B cell (primary cell): ENCODE measurements at places on chromosomes 7 and 10. TPM values are rescaled to one million over a fixed set of nuclear protein-coding genes. Genes with fewer than 3 reads are reported as not detected.

Gene DKK1
- polyA plus RNA-seq: 0.39 TPM in 1 of 2 replicates, not detected in the other

Gene FRMD4A
- polyA plus RNA-seq: 0.22 and 0.76 TPM in 2 replicates

Gene CYP3A5
- not detected in 2 replicates for polyA plus RNA-seq

Gene ASB15
- not detected in 2 replicates for polyA plus RNA-seq

Gene CLDN4
- 0.09 TPM in 2 replicates for polyA plus RNA-seq

Gene ITGA8
- not detected in 2 replicates for polyA plus RNA-seq

Gene MMP21
- polyA plus RNA-seq: 0.18 and 0.39 TPM in 2 replicates

Gene LRRC17
- polyA plus RNA-seq: 1.1 and 1.4 TPM in 2 replicates

Gene TRIM50
- not detected in 2 replicates for polyA plus RNA-seq

Gene PRKAR1B
- 4.5 and 4.9 TPM in 2 replicates for polyA plus RNA-seq

Gene C10orf53
- not detected in 2 replicates for polyA plus RNA-seq

Gene HNRNPF
- 76.7 and 99.5 TPM in 2 replicates for polyA plus RNA-seq

Gene AMPH
- not detected in 2 replicates for polyA plus RNA-seq
